ENCODE measurements at places on chromosomes 16 and 17. TPM values are rescaled to one million over a fixed set of nuclear protein-coding genes. Genes with fewer than 3 reads are reported as not detected.

- no peak for ATAC-seq
Observed at GRCh38 chr17:31608659-31609254, 217.3 kb downstream of the RAB11FIP4 start.

DNA sequence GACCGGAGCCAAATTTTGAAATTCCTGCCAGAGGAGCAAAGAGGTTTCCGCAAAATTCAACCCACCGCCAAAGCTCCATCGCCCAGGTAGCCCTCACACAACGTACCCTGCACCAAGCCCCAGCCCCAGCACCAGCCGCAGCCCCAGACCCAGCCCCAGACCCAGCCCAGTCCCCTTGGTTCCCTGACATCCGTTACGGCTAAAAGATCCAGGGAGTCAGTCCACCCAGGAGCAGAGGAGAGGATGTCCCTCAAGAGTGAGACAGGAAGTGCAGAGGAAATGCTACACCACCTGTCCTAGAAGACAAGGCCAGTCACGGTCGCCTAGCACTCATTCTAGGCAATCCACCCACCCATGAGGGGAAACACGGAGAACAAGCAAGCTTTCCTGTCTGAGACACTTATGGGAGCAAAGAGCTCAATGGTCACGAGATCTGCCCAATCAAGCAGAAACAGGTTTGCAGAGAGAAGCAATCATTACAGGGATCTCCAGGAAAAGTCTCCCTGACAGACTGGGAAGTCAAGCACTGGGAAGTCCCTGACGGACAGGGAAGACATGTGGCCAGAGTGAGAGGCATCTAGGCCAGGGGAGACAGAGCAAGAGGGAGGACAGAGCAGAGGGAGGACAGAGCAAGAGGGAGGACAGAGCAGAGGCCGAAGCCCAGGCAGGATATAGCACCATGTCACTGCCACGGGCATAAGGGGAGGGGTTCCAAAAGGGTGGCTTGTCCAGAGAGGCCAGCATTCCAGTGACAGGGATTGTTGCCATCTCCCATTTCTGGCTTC lies 15.0 kb upstream of the KCNJ18 start:
- ATAC-seq = no peak

GRCh38 chr16:88773812-88774291 lies 11.2 kb downstream of the PIEZO1 start:
- ATAC-seq = no peak

- ATAC-seq = no peak
Observed at GRCh38 chr16:74252329-74252728, 44.3 kb upstream of the PSMD7 start.

DNA sequence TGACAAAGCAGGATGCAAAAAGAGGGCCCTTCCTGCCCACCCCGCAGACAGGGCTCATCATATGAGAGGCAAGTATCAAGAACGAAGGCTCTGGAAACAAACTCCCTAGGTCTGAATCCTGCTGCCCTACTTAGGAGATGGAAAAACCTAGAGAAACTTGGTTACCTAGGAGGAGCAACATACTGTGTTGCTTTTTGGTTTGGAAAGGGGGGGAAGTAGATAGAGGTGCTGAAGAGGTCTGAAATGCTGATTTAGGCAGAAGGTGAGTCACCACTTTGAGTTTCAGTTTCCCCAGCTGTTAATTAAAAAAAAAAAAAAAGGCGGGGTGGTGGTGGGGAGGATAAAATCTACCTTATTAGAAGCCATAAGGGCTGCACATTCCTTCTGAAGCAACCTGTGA lies 1.5 kb downstream of the N4BP1 start:
- peak; percentile 22 for ATAC-seq

DNA sequence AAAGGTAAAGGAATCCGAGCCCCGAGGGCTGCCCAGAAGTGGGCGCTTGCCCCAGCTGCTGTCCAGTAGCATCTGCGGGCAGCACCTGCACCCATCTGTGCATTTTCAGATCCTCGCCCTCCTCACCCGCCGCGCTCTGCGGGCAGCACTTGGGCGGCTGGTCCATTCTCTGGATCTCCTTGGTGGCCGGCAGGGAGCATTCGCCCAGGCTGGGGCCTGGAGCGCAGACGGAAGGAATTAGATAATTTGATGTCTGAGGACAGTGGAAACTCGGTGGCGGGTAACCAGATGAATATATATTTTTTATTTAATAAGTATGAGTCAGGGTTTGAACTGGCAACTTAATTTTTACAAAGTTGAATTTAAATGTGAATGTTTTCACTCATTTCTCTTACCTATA lies 88.5 kb downstream of the NPIPB11 start:
- ATAC-seq = no peak

DNA sequence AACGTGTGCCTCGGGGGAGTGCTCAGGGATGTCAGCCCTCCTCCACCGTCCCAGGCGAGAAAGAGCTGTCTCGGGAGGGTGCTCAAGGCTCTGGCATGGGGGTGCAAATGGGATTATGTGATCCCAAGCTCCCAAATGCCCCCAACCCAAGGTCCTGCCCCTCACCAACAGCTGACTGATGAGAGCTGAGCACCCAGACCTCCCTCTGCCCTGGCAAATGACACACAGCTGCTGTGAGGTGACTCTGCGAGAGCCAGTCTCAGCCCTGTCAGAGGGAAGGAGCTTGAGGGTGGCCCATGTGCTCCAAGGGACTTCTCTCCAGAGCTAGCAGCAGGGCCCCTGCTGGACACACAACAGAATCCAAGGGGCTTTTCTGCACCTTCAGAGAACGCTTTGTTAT lies 7.7 kb downstream of the CDH5 start:
- no peak for ATAC-seq

- ATAC-seq = no peak
Observed at GRCh38 chr17:52824542-52824941, 666.0 kb upstream of the CA10 start.

DNA sequence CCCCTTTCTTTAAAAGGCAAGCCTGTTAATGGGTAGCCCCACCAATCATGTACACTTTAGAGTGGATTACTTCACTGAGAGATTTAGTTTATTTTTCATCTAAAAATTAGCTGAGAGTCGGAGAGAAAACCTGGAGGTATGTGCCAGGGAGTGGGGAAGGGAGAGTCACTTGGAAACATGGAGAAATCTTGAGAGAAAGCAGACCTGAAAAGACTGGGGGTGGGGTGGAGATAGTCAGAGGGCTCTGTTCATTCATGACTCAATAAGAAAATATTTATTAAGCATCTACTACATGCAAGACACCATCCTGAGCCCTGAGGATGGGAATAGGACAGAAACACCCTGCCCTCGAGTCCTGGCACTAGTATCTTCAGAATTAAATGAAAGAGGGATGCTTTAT lies 27.4 kb upstream of the RCVRN start:
- ATAC-seq = no peak

- ATAC-seq = no peak
Observed at GRCh38 chr16:58498341-58499091, 1.4 kb upstream of the NDRG4 start.

- no peak for ATAC-seq
Observed at GRCh38 chr16:24729951-24730815, 732 bp downstream of the TNRC6A start.

DNA sequence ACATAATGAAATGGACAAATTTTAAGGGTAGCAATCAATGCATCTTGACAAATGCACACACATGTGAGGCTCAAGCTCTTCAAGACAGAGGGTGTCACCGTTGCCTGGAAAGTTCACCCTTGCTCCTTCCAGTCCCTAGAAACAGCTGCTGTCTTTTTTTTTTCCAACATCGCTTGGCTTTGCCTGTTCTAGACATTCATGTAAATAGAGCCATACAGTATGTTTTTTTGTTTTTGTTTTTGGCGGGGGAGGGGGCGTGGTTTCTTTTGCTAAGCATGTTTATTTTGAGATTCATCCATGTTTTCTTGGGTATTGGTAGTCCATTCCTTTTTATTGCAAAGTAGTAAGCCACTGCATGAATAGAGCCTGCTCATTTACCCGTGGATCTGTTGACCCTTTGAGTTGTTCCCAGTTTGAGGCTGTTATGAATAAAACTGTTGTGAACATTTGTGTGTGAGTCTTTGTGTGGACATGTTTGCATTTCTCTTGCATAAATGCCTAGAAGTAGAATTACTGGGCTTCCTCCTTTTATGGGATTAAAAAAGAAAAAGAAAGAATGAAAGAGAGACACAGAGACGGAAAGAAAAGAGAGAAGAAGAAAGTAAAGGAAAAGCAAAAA lies 78.4 kb downstream of the NT5M start:
- no peak for ATAC-seq

- ATAC-seq = no peak
Observed at GRCh38 chr17:73623818-73624217, 20.4 kb downstream of the SDK2 start.

GRCh38 chr17:82283208-82283749 lies 9.8 kb upstream of the CSNK1D start:
- ATAC-seq = peak; percentile 84

GRCh38 chr17:17350491-17351355 lies 47.5 kb downstream of the NT5M start:
- ATAC-seq = no peak

- ATAC-seq = no peak
Observed at GRCh38 chr16:81185416-81185815, 53.1 kb upstream of the BCO1 start.

DNA sequence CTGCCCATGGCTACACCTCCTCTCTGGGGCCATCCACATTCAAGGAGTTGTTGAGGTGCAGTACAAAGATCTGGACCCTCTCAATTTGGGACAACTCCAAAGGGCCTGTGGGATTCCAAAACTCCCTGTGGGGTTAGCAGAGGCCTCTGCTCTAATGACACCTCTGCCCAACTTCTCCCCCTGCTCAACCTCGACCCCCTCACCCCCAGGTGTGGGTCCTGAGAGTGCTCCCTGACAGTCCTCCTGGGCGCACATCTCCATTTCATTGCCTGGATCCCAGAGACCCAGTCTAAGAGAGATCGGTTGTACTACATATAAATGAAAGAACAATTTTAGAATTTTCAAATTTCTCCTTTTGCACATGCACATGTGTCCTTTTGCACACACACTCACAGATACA lies 73.0 kb upstream of the NKD1 start:
- ATAC-seq = no peak

GRCh38 chr16:2817340-2818271 lies 569 bp downstream of the PRSS21 start:
- no peak for ATAC-seq

- no peak for ATAC-seq
Observed at GRCh38 chr17:74543406-74543805, 2.5 kb downstream of the CD300C start.

GRCh38 chr17:57456622-57457021 lies 200.3 kb downstream of the MSI2 start:
- no peak for ATAC-seq

- ATAC-seq = peak; percentile 12
Observed at GRCh38 chr16:4693956-4694641, 737 bp downstream of the NUDT16L1 start.

- ATAC-seq = no peak
Observed at GRCh38 chr16:57892447-57893096, 78.4 kb downstream of the CNGB1 start.

- ATAC-seq = peak; percentile 84
Observed at GRCh38 chr16:81451753-81452680, 7.4 kb downstream of the CMIP start.

- ATAC-seq = no peak
Observed at GRCh38 chr17:4326608-4327007, 39.9 kb downstream of the UBE2G1 start.

DNA sequence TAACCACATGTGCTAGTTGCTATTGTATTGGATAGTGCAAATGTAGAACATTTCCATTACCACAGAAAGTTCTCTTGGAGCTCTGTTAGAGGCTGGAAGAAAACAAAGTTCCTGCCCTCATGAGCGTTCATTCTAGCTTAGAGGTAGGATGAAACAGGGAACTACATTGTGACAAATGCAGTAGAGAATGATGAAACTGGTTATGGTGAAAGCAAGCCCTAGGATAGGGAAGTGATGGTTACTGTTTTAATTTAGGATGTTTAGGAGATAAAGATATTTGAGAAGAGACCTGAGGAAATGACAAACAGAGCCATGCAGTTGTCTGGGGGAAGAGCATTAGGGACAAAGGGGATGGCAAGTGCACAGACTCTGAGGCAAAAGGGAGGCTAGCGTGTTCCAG lies 50.7 kb downstream of the AATF start:
- ATAC-seq = no peak

GRCh38 chr17:7480089-7480384 lies 606 bp upstream of the ZBTB4 start:
- no peak for ATAC-seq

DNA sequence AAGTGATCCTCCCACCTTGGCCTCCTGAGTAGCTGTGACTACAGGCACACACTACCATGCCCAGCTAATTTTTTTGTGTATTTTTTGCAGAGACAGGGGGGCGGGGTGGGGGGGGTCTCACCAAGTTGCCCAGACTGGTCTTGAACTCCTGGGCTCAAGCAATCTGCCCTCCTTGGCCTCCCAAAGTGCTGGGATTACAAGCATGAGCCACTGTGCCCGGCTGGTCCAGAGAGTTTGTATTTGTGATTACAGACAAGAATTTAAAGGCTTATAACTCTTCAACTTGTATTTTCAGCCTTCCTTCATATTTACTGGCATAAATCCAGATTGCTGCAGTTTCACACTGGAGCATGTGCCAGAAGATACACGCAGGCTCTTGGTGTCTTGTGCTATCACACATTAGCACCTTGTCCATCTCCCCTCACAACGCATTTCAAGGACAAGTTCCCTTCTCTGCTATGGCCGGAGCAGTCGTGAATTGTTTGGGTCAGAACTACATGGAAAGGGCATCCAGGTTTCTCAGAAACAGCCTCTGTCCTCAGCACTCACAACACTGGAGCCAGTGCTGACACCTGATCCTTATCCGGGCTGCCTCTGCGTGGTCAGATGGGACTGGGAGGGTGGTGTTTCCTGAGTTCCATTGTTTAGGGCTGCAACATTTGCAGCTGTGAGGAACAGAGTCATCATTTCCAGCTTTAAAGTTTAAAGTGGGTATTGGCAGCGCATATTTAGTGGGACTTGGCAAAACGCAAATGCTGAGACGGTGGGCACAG lies 28.1 kb downstream of the WSCD1 start:
- no peak for ATAC-seq

GRCh38 chr17:48254896-48255295 lies 147.3 kb downstream of the SNX11 start:
- no peak for ATAC-seq

DNA sequence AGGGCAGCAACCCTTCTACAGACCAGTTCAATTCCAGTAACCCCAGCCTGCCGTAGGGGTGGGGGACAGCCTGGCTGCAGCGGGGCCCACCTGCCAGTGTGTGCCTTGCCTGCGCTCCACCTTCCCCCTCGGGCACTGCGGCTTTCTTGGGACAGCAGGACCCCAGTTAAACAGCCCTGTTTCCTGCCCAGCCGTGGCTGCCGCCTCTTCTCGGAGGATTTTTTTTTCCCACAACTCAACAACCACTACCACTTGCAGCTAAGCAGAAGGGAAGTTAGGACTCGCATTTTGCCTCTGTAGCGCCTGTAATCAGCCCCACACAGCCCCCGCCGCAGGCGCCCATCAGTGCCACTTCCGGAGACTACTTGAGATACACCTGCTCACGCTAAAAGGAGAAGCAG lies 76.1 kb downstream of the RAI1 start:
- no peak for ATAC-seq

The PRSS53 gene
- 17.3 TPM for total RNA-seq

The SLX4 gene
- 14.5 TPM for total RNA-seq

The HASPIN gene
- total RNA-seq = 21.5 TPM

The TPSB2 gene
- not detected for total RNA-seq

The SULT1A4 gene
- total RNA-seq = 3.8 TPM

The MMP15 gene
- total RNA-seq = 0.29 TPM

Data from activated T-helper 17 cell treated with anti-CD3 and anti-CD28 coated beads, Interleukin-2, amount 50 U/mL, for 72 hours (primary cell).